ENCODE measurements at places on chromosomes 16 and 17.

DNA sequence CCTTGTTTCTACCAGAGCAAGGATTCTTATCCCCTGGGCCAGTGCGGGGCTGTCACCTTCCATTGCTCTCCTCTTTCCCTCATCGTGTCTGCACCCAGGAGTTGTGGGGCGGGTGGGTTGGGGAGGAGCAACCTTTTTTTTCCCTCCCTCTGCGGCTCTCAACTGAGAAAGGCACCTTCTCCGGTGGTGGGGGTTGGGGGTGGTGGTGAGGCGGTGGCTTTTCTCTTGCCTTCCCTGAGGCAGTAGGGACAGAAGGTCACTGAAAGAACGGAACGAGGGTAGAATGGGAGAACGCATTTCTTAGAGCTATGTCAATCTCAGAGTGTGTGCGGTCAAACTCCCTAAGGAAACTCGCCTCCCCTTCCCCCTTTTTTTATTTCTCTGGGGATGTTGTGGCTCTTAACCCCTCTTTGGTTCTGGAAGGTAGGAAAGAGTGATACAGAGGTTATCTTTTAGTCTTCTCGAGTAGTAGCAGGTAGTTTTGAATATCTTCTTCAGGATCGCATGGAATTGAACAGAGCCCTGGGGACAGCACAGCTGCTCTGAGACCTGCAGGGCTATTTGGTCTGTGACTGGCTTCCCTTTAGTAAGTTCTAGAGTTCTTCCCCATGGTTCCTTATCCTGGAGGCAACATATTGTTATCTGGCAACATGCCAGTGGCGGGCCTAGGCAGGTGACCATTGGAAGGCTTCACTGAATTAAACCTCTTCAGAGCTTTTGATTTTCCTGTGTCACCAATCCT is 994 bp downstream of the CLTC start:
- DNase-seq = peak; percentile 35

DNA sequence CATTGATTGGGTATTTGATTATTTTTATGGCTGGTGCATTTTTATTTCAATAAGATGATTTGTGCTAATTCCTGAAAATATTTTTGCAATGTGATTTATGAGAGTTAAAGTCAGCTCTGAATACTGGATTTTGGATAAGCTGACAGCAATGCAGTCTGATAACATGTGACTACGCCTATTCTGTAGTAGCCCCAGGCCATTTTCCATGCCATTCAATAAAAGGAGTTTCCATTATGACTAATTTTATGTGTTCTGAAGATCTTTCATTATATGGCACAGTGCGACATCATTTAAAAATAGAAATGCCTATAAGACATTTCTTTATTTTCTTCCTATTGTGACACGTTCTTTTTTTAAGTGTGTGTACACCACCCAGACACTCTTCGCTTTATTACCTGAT is 46.3 kb downstream of the KCNJ2 start:
- no peak for DNase-seq

DNA sequence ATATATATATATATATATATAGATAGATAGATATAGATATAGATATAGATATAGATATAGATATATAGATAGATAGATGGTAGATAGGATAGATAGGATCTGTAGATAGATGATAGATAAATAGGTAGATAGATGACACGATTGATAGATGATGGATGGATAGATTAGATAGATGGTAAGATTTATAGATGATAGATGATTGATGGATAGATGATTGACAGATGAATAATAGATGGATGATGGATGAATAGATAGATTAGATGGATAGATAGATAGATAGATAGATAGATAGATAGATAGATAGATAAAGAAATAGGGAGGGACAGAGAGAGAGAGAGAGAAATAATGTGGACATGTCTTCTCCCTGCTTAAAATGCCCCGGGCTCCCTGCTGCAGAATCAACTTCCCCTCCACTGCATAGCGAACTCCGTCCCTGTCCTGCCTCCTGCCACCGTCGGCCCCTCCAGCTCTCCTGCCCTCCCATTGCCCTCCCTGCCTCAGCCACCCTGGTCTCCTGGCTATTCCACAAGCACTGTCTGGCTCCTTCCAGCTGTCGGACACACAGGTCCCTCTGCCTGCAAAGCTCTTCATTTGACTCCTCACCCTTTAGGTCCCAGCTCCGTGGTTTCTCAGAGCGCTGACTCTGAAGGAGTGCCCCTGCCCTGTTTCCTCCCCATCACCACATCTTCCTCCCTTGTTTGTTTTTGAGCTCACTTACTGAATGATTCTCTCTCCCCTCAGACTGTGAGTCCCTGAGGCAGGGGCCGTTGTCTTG is 254.0 kb downstream of the KATNIP start:
- DNase-seq = no peak

DNA sequence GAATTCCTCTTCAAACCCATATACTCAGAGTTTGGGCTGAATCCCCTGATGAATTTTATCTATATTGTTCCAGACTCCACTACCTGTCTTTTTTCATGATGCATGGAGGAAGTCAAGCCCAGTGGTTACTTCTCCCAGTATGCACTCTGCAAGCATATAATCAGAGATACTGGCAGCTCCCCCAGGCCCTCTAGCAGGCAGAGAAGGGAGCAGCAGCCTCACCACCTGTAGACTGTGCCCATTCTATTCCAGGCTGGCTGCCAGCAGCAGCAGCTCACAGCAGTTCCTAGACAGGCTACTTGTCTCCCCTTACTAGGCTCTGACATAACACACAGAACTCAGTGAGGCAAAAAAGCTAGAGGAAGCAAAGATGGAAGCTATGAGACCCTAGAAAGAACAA is 3.4 kb downstream of the MKS1 start:
- no peak for DNase-seq

DNA sequence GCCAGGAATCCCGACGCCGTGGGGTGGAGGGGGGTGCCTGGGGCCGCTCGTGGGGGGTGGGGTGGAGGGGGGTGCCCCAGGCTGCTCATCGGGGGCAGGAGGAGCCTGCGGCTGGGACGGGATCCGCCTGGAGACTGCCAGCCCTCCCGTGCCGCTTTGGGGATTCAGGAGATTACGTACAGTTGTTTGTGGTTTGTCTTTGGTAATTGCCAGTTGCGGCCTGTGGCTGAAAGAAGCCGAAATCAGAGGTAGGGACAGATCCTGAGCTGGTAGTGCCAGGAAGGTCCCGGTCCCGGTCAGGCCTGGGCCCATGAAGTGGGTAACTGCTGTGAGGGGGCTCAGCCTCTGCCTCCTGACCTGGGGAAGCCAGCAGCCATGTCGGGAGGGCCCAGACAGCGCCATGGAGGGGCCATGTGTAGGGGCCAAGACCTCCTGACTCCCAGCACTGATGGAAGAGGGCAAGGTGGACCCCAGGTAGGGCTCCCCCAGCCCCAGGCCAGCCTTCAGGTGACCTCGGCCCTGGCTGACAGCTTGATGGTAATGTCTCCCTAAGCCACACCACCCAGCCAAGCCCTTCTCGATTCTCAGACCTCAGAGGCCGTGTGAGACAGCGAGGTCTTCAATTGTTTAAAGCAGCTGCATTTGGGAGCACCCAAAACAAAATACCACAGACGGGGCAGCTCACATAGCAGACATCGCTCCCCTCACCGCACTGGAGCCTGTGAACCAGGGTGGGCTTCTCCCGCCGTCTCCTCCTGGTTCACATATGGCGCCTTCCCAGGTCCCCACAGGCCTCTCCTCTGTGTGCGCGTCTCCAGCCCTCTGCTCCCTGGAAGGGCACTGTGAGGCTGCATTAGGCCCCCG is 34.9 kb upstream of the SSTR5 start:
- no peak for DNase-seq

GRCh38 chr16:1347286-1347855 is 4.3 kb downstream of the TSR3 start:
- no peak for DNase-seq

DNA sequence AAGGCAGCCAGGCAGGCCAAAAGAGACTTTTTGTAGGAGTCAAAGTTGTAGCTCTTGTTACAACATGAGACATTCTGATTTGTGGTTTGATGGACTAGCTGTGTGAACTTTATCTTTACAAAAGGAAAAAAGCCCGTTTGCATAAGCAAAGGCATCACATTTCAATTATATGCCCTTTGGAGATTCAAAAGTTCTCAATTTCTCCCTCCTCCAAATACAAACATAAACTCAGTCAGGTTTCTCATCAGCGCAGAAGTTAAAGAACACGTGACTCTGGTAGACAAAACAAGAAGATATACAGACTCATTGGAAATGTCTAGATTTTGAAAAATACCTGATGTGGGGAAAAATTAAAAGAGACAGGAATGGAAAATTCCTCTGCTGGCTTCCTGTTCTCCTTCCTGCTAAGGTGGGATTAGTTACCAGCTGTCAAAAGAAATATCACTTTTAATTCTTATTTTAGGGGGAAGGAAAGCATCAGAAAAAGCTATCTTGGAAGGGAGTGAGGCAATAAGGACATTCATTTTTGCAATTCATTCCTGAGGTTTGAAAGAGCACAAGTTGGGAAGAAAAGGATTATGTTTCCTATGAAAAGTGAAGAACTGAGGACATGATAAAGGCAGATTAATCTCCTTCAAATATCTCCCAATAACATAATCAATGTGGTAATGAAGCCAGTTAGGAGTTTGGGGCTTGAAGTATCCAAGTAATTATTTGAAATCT is 4.6 kb upstream of the KCNJ16 start:
- DNase-seq = no peak

- no peak for DNase-seq
Measured at GRCh38 chr17:2655546-2655945, 56.0 kb downstream of the CLUH start.

DNA sequence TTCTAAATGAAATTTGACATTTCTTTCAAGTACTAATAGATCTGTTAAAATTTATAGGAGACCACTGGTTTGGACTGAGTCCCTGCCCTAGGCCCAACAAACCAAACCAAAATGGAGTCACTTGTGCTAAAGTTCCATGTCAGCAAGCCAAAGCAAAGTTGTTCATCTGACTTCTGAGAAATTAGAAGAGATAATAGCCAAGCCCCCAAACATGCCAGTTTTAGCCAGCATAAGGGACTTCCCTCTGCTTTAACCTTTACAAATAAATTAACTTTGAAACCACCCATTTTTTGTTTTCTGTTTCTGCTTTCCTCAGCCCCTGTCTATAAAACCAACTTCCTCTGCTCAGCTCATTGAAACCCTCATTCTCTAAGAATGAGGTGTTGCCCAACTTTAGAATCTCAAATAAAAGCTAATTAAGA is 18.9 kb downstream of the CDR2 start:
- DNase-seq = no peak

DNA sequence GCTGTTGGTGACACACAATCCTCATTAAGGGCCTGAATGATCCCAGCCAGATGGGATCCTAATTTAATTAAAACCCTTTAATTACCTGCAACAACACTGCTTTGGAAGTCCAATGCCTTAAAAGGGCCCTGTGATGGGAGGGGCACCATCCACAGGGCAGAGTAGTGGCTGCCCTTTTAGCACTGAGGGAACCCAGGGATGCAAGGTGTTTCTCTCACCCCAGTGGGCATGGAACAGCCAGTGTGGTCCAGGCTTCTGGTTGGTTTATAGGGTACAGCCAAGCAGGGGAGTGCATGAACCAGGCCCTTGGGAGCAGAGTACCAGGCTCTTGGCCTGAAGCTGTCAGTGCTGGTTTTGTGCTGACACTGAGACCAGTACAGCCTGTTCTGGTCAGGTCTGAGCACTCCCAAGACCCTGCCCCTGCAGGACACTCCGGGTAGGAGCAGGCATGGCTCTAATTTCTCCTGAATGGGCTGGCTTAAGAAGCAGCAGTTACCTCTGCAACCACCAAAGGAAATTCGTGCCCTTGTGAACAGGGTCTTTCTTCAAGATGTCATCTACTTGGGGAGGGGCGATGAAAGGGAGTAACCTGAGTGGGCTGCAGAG is 9.9 kb downstream of the NXPH3 start:
- no peak for DNase-seq

- no peak for DNase-seq
Measured at GRCh38 chr16:80948886-80949493, 57.7 kb downstream of the CMC2 start.

- no peak for DNase-seq
Measured at GRCh38 chr16:55478827-55479429, at the start of gene MMP2. Gene MMP2 (plus strand): TSS chr16:55479198. CDS start chr16:55479480, 282 bp downstream.

DNA sequence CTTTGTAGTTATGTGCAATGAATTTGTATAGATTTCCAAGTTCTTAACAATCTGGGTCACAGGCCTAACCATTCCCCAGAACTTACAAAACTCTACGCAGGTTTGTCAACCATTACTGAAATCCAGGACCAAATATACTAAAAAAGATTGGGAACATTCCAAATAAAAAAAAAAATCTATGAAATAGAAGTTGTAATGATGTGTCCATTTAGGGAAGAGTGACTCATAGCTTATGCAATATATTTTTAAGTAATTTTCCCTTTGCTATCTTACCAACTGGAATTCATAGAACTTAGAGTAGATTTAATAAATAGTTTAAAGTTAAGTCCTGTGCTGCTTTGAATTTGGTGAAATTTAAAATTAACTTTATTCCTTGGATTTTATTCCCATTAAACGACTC is 393.2 kb downstream of the PMP22 start:
- DNase-seq = no peak

- DNase-seq = no peak
Measured at GRCh38 chr16:10931977-10932632, 10.2 kb downstream of the DEXI start.

GRCh38 chr16:78932355-78932943 is 668.1 kb downstream of the MAF start:
- no peak for DNase-seq

GRCh38 chr16:51201604-51202003 is 50.5 kb upstream of the SALL1 start:
- DNase-seq = no peak

DNA sequence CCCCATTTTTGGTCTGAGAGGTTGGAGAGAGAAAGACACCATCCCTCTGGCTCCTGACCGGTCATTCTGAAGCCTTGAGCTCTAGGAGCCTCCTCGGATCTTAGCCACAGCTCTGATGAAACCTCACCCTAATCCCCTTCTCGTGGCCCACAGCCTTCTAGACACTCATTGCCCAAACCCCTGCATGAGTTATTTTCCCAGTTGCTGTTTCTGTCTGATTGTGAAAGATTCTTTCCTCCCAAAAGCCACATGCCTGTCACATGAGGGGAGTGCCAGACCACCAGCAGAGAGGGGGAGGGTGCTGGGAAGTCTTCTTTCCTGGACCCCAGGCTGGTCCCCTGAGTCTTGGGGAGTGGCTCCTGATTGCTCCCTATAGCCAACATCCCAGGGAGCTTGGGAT is 17.6 kb upstream of the ABR start:
- DNase-seq = no peak

Measured in effector memory CD4-positive, alpha-beta T cell (primary cell).